ENCODE measurements at places on chromosomes 16 and 17.

DNA sequence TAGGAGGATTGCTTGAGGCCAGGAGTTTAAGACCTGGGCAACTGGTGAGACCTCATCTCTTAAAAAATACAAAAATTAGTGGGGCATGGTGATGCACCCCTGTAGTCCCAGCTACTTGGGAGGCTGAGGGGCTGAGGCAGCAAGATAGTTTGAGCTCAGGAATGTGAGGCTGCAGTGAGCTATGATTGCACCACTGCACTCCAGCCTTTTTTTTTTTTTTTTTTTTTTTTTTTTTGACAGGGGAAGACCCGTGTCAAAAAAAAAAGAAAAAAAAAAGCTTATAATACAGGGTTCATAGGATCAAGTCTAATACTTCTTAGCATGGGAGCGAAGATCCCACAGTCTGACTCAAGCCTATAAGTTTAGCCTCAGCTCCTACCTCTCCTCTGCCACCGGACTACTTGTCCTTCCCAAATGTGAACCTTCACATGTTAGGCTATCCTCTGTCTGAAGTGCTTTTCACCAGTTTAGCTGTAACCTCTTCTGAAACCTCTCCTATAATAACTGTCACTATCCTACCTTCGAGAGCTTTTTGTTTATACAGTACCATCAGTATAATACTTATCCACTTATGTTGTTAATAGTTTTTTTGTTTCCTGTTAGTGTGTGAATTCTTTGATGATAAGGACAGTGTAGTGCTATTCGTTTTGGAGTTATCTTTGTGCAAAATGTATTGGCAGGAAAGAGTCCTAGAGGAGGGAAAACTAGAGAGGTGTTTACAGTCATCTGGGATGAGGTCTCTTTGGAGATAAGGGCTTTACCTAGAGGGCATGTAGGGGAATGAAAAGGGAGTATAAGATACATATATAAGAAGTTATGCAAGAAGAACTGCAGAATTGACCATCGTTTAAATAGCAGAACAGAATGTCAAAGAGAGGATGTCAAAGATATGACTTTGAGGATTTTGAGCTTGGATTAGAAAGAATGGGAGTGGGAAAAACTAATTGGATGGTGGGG, 15.5 kb downstream of the CPD start:
- DNase-seq, result no peak

GRCh38 chr17:9329251-9329921, 246.2 kb downstream of the STX8 start:
- no peak for DNase-seq

- DNase-seq, result no peak
These were observed 1.5 kb downstream of the TOB1 start for GRCh38 chr17:50864747-50865059.

DNA sequence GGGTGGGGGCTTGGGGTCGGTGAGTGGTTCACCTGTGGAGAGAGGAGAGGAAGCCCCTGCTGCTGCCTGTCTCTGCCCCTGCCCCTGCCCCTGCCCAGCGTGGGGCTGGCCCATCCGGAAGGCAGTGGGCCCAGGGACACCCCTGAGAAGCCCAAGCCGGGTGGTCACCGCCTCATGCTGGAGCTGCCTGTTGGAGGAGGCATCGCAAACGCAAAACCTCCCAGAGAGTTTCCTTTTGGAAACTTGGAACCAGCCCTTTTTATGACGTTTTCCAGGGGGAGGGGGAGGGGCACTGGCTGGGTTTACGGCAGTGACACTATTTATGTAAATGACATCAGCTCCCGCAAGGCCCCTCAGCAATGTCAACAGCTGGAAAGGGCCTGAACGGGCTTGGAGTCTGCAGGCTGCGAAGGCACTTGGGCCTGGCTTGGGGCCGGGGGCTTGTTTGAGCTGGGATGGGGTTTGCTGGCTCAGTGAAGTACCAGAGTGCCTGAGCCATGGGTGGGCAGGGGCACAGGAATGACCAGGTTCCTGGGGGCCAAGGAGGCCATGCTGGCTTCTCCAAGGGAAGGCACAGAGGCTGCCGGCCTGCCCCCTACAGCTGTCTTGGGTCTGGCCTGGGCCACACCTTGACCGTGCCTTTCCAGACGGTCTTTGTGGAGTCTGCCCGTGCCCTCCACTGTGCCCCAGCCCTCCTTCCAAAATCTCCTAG, 219.5 kb downstream of the NTN1 start:
- DNase-seq, result no peak

- peak; percentile 37 for DNase-seq
These were observed 148.3 kb downstream of the CDH8 start for GRCh38 chr16:61887903-61888302.

DNA sequence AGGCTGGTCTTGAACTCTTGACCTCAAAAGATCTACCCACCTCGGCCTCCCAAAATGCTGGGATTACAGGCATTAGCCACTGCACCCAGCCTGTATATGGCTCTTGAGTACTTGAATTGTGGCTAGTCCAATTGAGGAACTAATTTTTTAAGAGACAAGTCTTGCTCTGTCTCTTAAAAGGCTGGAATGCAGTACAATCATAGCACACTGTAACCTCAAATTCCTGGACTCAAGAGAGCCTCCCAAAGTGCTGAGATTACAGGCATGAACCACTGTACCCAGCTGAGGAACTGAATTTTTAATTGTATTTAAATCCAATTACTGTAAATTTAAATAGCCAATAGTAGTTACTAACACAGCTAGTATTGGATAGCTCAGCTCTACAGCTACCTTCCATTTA, 50.6 kb downstream of the MED13 start:
- peak; percentile 26 for DNase-seq

GRCh38 chr17:56640116-56640515, 46.6 kb downstream of the NOG start:
- no peak for DNase-seq

GRCh38 chr17:73476890-73477350, 165.1 kb upstream of the CDC42EP4 start:
- no peak for DNase-seq

DNA sequence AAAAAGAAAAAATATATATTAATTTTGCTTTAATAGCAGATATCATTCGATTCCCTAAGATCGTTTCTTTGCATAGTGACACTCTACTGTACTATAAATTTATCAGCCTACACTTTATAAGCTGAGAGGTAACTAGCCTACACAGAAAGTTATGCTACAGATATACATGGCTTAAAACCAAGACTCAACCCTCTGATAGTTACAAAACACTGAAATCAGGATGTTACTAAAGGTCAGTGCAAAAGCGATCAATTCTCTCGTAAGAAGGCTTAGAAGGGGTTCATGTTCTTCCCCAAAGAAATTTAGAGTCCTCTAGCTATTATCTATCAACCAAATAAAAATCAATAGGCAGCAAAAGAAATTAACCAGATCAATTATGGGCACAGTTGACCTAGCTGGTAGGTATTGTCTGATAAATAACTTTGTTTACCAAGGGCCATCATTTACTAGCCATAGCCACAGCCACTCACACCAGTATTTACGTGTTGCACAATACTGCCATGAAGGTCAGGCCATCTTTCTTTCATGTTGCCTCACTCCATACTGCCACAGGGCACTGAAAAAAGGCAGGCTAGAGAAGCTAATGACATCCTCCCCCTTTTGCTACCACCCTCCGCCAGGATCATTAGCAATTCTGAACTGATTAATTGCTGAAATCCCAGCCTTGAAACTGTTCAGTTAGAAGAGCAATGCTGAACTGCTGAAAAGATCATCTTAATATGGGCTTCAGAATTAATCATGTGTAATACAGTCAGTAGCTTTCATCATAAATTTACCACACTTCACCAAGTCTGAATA, 43.7 kb downstream of the RND2 start:
- DNase-seq, result no peak

GRCh38 chr16:1876468-1876867, 4.5 kb upstream of the MEIOB start:
- DNase-seq, result no peak

GRCh38 chr16:30947859-30948666, 805 bp upstream of the ORAI3 start:
- peak; percentile 97 for DNase-seq

DNA sequence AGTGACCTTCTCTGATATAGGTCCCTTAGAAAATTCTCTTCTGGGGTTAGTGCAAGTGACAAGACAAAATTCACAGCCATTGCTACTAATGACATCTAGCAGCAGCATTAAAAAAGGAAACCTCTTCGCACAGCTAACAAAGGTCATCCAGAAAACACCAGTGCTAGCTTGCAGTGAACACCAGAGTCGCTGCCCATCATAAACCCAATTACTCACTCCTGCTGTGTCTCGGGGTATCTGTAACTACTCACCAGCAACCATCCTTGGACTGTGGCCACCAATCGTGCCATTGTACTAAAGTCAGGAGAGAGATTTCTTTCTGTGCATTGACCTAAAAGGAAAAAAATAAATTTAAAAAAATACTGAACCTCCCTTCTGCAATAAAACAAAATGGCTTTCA, 1494.7 kb upstream of the CDH8 start:
- no peak for DNase-seq

- no peak for DNase-seq
These were observed 28.3 kb downstream of the TMEM100 start for GRCh38 chr17:55694286-55694910.

GRCh38 chr17:8167526-8167925, 4.8 kb upstream of the VAMP2 start:
- no peak for DNase-seq

GRCh38 chr17:29569245-29569950, 897 bp downstream of the TP53I13 start:
- peak; percentile 32 for DNase-seq

DNA sequence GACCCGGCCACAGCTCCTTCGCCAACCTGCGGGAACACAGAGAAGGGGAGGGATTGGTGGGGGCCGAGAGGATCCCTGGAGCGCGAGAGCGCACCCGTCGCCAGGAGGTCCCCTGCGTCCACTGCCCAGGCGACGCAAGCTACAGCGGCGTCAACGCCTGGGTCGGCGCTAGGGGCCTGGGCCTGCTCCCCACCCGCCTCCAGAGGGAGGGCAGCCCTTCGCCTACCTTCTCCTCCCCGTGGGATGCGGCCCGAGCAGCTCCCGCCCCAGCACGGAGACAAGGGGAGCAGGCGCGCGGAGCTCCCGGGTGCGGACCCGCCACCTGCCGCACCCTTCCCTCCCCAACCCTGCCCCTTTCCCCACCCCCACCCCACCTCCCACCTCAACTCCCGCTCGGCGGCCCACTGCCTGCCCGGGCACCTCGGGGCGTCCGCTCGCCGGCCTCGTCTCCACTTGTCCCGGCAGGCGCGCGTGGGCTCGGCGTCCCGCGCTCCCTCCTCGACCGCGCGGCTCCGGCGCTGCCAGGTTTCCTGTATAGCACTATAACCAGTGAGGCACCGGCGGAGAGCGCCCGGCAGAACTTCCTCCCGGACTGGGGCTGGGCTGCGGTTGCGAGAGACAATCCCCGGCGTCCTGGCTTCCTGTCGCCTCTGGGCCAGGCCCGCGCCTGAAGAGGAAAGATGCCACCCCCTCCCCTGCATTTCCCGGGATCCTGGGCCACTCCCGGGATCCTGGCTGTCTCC, 119.1 kb upstream of the SMURF2 start:
- no peak for DNase-seq

DNA sequence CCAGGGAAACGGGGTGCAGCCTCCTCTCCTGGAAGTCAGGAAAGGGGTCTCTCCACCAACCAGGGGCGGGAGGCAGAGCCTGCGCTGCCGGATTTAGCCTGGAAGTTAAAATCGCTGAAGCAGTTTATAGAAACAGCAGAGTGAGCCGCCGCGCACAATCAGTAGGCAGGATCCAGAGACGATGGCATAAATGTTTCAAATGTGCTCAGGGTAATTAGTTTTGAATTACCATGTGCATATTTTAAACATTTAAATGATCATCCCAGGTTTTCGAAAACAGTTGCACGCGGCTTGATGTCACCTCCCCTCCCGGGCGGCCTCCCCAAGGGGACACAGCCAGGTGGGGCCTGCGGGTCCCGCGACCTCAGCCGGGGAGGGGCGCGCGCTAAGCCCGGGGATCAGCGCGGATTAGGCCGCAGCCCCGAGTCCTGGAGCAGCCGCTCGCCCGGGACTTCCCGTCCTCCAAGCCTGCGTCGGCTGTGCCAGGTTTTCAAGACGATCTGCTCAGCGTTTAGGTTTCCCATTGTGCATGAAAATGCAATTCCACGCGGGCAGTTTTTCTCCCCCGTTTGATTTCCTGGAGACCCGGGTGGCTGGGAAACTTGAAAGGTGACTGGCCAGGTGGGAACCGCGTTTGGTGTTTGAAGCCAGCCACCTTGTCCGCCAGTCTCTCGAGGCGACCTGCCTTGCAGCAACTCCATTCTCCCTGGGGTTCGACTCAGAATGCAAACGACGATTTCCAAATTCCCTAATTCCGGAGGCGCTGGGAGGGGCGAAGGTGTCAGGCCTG, 78.3 kb downstream of the RPA1 start:
- DNase-seq, result no peak

DNA sequence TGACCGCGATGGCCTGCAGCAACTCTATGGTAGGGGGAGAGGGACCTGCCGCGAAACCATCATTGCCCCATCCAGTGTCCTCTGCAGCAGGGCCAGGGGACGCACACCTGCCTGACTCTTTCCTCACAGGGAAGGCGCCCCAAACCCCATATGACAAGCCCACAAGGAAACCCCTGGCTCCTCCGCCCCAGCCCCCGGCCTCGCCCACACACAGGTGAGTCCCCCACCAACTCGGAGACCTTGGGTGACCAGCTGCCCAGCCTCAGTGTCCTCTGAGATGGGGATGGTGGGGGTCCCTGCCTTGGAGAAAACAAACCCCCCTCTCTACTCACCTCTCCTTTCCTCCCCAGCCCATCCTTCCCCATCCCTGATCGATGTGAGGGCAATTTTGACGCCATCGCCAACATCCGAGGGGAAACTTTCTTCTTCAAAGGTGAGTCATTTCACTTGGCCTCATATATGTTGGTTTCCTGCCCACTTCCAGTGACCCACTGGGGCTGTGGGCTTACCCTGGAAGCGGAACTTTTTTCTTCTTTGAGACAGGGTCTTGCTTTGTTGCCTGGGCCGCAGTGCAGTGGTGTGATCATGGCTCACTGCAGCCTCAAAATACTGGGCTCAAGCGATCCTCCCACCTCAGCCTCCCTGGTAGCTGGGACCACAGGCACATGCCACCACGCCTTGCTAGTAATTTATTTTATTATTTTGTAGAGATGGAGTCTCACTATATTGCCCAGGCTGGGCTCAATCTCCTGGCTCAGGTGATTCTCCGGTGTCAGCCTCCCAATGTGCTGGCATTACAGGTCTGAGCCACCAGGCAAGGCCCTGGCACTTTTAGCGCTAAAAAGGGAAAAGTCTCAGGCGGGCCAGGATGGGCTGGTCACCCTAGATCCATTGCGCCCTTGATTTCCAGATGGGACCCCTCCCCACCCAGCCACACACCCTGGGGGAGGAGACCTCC, 8.0 kb upstream of the IL32 start:
- no peak for DNase-seq

DNA sequence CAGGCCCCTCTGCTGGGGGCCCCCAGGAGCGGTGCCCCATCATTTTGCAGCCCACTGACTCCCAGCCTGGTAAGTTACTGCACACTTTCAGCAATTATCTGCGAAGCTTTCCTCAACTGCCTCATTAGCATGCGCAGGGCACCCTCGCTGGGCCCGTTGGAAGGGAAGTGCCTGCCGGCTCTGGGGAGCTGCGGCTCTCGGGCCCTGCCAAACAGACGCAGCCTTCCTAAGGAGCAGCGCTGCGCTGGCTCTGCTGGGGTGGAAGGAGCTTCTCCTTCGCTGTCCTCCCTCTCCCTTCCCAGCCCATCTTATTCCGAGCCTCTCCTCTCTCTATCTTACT, 71.0 kb downstream of the RBBP6 start:
- DNase-seq, result no peak
